ENCODE measurements at places on chromosomes 16 and 17.

GRCh38 chr16:79972053-79972704 is 371.6 kb upstream of the MAF start:
- no peak for DNase-seq

- no peak for DNase-seq
Measured at GRCh38 chr16:67430504-67430976, 381 bp upstream of the HSD11B2 start.

DNA sequence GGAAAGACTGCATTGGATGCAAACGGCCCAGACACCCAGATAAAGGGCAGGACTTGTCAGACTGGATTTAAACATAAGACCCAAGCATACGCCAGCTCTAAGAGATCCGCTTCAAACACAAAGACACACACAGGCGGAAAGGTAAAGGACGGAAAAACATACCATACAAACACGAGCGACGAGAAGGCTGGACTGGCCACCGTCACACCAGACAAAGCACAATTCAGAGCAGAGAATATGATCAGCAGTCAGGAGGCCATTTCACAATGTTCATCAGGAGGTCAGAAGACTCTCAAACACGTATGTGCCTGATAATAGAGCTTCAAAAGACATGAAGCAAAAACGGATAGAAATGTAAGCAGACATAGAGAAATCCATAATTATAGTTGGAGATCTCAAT is 84.9 kb upstream of the GNG13 start:
- DNase-seq = no peak

- DNase-seq = peak; percentile 65
Measured at GRCh38 chr16:23060458-23061320, 88.6 kb downstream of the USP31 start.

GRCh38 chr17:79983456-79983855 is 52.2 kb downstream of the TBC1D16 start:
- no peak for DNase-seq
